ENCODE measurements at places on chromosomes 7 and 10.

DNA sequence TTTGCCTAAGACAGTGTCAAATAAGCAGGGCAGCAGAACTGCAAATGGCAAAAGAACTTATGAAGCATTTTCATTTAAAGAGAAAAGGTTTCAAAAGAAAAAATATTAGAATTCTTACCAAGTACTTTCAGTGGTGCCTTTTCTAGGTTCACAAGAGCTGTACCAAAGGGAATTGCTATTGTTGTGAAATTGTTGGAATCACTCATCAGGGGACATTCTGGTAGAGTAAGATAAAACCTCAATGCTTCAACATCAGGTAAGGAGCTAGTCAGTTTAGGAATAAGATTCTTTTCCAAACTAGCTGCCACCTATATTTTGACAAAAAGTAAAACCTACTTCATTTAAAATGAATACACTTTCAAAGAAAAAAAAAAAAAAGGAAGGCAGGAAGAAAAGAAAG is 85.0 kb downstream of the HERC4 start:
- DNase-seq = no peak

DNA sequence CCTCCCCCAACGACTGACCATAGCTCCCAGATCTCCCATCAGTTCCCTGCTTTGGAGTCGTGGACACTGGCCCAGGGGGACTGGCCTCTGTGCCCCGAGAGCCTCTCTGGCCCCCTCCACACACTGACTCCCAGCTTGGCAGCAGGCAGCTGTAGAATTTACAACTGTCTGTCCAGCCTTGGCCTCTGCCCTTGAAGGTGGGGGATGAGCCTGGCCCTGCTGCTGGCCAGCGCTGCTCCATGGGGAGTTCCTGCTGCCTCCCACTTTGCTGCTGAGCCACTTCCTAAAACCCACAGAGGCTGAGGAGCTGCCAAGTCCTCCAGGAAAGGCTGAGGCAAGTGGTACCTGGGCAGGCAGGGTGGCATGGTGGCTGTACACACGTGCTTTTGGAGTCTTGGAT is 147.1 kb downstream of the WDR11 start:
- DNase-seq = no peak

DNA sequence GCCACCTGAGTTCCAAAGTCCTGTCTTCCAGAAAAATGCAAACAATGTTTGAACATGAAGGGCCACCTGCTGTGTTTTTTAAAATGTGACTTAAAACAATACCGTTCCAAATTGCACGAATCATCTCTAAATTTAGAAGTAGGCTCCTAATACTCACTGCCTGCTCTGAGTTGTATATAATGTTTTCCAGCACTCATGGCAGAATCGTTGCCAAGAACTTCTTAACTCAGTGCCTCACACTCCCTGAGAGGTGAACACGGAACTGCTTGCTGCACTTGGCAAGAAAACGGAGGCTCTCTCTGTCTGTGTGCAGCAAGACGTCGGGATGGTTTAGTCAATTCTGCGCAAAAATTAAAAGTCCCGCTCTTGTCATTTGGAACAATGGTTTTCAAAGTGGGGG is 757.3 kb upstream of the AUTS2 start:
- DNase-seq = no peak

DNA sequence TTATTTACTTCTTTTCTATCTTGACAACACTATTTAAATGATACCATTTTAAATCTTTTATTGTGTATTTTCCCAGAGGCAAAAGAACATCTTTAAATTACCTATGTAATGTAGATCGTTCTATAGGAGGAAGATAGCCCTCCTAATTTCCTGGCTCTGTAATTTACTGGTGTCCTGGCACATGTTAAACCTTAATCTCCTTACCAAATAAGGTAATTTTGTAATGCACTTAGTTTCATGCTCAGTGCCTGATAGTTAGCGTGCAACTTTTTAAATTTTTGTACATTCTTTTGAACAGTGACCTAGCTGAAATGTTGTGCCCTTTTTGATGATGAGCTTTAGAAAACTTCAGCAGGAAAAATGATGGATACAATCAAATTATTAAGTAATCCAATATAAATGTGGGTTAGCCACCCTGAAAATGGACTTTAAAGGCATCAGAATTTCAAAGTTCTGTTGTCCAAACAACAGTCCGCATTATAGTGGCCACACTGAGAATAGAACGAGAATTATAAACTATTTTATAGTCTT is 81.4 kb downstream of the ABCB5 start:
- DNase-seq = no peak

DNA sequence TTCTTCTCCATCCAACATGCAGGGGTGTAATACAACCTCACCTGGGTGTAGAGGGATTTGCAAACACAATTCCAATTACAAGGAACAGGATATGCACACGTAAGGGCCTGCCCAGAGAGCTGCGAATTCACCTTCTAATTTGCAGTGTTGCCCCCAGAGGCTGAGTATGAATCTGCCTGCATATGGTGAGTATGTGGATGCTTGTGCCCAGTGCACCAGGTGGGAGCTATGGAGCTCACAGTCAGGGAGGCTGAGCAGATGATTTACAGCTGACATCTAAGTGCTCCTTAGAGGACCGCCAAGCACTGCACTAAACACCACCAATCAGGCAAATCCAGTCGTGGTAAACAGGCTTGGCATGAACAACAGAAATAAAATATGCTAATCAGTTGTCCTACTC is 132.0 kb downstream of the RELN start:
- no peak for DNase-seq

- DNase-seq = no peak
These were observed 7.4 kb upstream of the RRP12 start for GRCh38 chr10:97408496-97408992.

- no peak for DNase-seq
These were observed 23.1 kb upstream of the ITGA8 start for GRCh38 chr10:15742836-15743235.

DNA sequence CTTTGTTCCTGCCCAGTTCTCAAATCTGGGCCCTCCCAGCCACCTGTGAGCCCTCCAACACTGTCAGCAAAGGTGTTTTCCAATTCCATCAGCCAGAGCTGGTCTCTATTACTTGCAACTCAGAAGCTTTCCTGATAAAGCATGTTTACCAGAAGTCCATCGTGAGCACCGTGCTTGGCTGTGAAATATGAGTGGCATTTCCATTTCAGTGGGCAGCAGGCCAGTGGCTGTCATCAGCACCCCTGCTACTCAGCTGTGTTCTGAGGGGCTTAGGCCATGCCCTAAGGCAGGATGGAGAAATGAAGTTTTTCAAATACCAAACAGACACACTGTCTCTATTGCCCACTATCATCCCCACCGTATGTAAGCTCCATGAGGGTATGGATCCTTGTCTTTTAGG is 12.7 kb upstream of the BNIP3 start:
- DNase-seq = no peak

DNA sequence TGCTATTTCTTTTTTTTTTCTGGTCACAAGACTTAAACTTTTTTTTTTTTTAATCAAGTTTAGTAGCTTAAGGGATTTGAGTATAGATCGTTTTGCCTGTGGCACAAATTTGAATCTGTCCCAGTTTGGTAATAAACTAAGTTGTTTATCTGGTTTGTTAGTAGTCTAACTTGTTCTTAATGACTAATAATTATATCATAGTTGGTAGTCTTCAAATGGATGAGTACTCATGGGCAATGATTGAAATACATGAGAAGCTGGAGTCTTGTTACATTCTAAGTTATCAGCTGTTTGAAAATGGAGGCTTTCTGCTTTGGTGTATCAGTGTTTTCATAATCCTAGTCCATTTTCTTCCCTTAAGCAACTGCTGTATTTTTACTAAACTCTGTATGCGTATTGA is 12.3 kb downstream of the BTAF1 start:
- no peak for DNase-seq

DNA sequence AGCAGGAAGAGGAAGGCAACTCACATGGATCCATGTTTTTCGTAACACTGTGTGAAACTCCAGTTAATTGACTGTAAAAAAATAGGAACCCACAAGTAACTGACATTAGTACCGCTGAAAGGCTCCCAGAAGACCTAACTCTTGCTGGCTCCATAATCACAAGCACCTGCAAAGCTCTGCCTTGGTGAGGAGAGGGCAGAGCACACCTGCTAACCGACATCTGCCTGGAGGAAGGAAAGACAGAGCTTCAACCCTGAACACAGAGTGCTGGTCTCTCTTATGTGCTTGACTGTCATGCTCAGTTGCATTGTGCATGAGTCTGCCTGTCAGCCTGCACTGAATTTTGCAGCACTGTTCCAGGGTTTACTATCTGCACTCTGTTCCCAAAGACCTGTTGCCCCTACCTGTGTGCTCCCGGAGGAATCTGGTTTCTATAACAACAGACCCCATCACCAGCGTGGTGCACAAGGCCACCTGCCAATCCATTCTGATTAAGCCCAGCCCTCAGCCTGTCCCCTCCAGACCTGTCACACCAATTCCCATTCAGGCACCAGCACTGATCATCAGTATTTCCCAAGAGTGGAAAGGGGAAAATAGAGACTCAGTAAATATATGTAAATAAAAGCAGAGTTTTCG is 63.1 kb upstream of the ANKRD1 start:
- no peak for DNase-seq

GRCh38 chr7:22680482-22680911 is 46.5 kb upstream of the IL6 start:
- no peak for DNase-seq

DNA sequence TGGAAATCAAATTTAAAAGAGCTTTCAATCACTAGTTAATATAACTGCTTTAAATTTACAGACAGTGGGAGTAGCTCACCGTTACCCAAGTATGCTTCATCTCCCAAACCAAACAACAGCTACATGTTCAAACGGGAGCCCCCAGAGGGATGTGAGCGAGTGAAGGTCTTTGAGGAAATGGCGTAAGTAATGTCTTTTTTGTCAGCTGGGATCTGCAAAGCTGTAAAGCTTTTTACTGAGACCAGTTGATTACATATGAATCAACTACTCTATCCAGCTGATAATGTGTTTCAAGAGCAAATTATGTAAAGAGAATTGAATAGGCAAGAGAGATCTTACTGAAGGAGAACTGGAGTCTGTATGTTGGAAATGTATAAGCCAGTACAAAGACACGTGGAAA is 116.2 kb downstream of the GLCCI1 start:
- no peak for DNase-seq

DNA sequence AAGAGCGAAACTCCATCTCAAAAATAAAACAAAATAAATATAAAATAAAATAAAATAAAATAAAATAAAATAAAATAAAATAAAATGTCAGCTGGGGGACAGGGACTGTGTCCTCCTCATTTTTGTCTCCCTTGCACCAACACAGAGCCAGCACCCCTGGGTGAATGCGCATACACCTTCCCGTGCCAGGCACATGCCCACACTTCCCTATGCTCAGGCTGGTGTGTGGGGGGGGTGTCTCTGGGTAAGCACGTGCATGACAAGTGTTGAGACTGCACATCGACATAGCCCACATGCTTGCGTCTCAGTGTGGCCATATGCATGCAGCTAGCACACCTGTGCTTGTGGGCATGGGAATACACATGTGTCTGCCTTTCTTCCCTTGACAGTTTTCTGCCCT is 24.7 kb upstream of the TLX1 start:
- DNase-seq = no peak

- no peak for DNase-seq
These were observed 104.6 kb downstream of the PROSER2 start for GRCh38 chr10:11927746-11928145.

GRCh38 chr7:84387595-84387994 is 193.0 kb upstream of the SEMA3A start:
- no peak for DNase-seq

- no peak for DNase-seq
These were observed 16.0 kb upstream of the DLX6 start for GRCh38 chr7:96989241-96989858.

GRCh38 chr10:49512121-49512809 is 26.7 kb downstream of the ERCC6 start:
- DNase-seq = no peak

DNA sequence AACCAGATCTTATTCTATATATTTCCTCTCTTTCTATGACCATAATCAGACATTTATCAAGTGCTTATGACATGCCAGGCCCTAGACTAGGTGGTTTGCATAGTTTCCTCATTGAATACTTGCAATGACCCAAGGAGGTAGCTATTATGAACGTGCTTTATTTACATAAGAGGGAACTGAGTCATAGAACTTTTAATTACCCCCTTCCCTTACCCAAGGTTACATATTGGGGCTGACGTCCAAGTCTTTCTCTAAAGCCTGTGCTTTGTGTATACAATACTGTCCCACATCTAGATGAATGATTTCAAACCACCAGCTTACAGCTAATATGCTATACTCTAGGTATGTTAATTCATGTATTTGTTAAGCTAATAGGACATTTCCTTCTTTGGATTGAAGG is 91.9 kb upstream of the NPY start:
- DNase-seq = no peak

DNA sequence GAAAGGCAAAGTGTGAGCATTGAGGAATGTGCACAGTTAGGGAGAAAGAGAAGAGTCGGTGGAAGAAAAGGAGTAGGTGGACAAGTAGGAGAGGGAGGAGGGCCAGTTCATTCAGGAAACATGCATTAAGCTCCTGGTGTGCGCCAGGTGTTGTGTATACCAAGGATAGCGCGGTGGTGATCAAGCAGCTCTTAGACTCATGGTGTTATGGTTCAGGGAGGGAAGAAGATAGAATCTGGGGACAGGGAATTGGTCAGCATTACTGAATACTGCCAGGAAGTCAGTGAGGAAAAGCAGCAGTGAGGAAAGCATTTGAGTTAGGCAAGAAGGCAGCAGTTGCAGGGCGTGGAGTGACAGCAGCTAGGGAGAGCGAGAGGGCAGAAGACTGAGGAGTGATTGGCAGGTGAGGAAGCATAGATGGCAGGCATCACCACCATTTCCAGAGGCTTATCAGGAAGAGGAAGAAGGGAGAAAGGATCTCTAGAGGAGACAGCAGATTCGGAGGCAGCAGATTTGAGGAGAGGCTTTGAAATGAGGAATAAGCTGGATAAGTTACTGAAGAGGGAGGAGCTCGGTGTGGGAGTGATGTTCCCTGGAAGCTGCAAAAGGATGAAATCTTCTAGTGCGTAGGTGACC is 265.6 kb downstream of the GFRA1 start:
- DNase-seq = no peak

- DNase-seq = no peak
These were observed 282.6 kb upstream of the LRRN3 start for GRCh38 chr7:110808361-110808760.

DNA sequence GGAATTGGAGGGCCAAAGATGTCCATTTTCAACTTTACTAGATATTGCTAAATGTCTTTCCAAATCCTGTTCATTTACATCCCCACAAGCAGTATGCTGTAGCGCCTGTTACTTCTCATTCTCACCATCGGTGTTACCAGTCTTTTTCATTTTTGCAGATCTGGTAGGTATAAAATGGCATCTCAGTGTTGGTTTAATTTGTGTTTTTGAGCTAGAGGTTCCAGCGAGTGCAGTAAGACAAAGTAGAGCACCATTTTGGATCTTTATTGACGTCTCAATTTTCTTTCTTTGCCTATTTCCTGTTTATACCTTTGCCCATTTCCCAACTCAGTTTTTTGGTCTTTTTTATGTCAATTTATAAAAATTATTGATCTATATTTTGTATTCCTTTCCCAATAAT is 55.6 kb downstream of the NRF1 start:
- DNase-seq = no peak

- DNase-seq = no peak
These were observed 993.7 kb upstream of the AUTS2 start for GRCh38 chr7:68604541-68604940.

- no peak for DNase-seq
These were observed 432.9 kb downstream of the DNAJB6 start for GRCh38 chr7:157769526-157770215.

GRCh38 chr7:31702354-31702753 is 15.3 kb downstream of the PPP1R17 start:
- DNase-seq = no peak

Data from activated T-helper 1 cell treated with anti-CD3 and anti-CD28 coated beads, Interleukin-2, amount 50 U/mL, for 16 hours (primary cell).